ENCODE measurements at places on chromosomes 2 and 18.

GRCh38 chr2:73952499-73953446, 26.1 kb downstream of the DGUOK start:
- DNase-seq = no peak

- DNase-seq = no peak
These were observed 61.0 kb downstream of the SPP2 start for GRCh38 chr2:234111523-234111922.

DNA sequence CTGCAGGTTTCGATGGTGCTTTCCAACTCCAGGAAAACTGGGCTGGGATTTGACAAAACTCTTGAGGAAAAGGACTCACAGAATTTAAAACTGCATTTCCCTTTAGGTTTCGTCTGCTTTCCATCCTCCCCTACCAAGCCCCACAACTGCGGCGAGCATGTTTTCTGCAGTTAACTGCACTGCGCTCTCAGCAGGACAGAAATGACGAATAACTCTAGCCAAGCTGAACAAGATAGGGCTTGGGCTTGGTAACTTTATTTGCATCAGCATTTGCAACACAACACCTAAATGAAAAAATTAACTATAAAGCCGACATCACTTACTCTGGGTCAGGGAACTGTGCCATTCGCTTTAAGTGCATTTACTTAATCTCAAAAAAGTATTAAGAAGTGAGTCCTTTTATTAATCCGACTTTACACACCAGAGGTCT, 669 bp upstream of the PIKFYVE start:
- DNase-seq = no peak

- DNase-seq = no peak
These were observed 577.1 kb downstream of the ARHGAP15 start for GRCh38 chr2:143706354-143706753.

DNA sequence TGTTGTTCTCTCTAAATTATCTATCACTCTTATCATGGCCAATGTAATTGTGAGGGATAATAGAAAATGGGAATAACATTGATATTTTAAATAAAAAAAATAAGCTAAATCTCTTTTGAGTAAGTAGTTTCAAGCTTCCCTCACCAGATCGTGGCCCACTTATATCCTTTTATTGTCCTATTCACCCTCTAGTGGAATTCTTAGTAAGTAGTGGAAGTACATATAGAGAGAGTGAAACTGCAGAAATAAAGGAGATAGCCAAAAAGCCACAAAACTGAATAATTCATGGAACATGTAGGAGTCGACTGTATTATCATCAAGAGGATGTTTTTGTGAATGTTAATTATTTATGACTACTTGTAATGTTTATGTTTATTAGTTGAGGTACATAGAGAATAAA, 66.1 kb upstream of the DTNA start:
- no peak for DNase-seq

GRCh38 chr18:9827793-9828505, 57.8 kb upstream of the TXNDC2 start:
- peak; percentile 96 for DNase-seq

DNA sequence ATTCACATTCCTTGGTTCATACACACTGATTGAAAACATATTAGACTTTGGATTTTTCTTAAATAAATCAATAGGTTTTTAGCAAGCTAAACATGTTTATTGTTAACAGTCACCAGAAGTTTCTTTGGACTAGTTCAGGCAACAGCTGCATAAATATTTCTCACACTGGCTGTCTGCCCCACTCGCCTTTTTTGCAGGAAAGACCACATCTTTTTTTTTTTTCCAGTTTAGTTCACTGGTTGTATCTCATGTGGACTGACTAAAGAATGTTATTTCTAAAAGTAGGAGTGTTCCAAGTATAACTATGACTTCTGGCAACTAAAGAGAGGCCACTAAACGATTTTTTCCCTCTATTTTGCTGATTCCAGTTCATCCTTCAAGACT, 31.1 kb downstream of the SLC40A1 start:
- DNase-seq = peak; percentile 22

DNA sequence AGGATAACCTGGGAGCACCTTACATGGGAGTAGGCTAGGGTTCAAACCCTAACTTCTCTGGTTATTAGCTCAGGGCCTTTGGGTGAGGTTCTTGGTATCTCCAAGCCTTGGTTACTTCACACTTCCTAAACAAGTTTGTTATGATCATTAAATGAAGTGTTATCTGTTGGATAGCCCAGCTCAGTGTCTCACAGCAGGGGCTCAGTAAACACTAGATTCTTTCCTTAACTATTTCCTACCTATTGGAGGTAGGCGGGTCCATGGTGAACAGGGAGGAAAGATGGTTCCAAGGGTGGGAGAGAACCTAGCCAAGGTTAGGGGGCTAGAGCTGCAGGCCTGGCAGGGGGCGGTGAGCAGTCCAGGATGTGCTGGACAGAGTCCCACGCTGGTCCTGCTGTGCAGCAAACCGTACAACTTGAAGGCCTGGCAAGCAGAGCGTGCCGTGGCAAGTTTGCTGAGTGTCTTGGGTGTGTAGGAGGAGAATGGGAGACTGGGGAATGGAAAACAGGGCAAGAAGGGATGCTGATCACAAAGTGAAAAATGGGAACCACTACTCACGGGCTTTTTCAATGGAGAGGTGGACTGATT, 259.1 kb downstream of the PRKCE start:
- no peak for DNase-seq

DNA sequence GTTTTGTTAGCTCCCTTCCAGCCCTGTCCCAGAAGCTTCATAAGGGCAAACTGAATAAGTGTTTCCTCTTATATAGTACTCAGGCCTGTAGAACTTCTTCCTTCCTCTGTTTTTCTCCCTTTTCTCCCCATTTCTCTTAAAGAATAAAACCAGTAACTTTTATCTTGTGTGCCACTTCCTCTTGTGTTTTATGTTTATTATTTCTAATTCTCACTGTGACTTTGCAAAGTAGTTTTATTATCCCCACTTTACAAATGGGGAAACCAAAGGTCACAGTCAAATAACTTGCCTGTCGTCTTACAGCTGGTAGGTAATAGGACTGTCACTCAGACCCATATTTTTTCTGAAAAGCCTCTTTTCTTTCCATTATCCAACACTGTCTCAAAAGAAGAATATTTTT, 42.4 kb downstream of the RBBP8 start:
- no peak for DNase-seq

- DNase-seq = no peak
These were observed 908.1 kb upstream of the FANCL start for GRCh38 chr2:59149271-59149670.

- DNase-seq = peak; percentile 22
These were observed 113.6 kb upstream of the TTC39C start for GRCh38 chr18:23900994-23901393.

- DNase-seq = peak; percentile 66
These were observed 46.6 kb downstream of the SMAD2 start for GRCh38 chr18:47883771-47884413.

GRCh38 chr18:137327-137726, 21.0 kb upstream of the USP14 start:
- DNase-seq = no peak

DNA sequence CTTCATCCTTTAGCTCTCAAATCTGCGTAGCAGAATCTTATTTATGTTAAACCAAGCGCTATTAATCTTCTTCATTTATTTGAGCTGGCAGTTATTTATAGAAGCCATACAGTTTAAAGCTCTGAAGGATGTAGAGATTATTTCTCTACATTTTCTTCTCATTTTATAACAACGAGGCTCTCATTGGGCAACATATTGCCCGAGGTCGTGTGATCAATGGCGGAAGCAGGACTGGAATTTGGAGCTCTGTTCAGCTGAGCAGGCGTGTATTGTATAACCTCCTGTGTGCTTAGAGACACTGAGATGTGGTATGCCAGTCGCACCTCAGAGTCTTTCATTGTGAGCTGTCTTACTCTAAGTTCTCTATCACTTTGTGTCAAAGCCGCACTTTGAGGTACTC, 17.5 kb upstream of the DRC1 start:
- DNase-seq = no peak

- DNase-seq = no peak
These were observed 8.9 kb upstream of the FAP start for GRCh38 chr2:162252153-162252552.

DNA sequence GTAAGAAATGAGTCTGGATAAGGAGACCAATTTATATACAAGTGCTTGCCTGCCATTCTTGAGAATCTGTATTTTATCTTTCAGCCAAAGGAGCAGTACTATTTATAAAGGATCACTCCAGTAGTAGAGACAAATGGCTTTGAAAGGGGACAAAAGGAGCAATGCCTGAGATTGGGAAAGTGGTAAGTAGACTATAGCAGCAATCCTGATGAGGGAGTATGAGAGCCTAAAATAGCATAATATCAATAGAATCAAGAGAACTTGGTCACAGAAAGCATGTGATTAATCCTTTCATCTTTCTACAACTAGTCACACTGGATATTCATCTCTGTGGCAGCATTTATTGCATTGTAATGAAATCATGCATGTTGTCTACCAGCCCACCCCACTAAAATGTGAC, 20.2 kb downstream of the NRXN1 start:
- DNase-seq = no peak

- DNase-seq = no peak
These were observed 756.4 kb upstream of the CDH7 start for GRCh38 chr18:64994370-64994769.

- no peak for DNase-seq
These were observed 48.8 kb downstream of the MCFD2 start for GRCh38 chr2:46866770-46867246.

DNA sequence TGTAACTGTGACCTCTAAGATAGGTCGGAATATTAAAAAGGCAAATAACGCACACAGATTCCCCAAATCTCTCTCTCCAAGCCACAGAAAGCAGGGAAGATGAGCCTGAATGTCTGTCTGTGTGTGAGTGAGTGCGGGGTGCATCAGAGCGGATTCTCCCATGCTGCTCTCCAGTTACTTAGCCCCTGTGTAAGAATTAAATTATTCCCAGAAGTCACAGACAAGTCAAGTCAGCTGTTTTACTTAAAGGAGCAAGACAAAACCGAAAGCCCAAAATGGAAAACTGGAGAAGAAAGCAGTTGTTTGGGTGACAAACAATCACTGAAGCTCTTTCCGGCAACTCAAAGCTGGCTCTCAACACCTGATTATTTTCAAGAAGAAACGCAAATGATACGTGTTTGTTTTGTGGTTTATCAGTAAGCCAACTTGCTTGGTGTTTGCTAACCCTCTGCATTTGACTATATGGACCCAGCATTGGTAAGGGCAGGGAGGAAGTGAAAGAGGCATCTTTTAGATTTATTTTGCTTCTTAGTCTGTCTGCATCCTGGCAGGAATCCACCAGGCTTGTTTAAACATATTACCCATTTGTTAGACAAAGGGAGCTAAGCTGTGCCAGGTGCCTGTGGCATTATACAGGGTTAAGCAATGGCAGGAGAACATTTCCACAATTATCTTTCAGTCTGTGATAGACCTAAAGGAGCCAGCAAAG, 121.5 kb upstream of the CREB1 start:
- DNase-seq = no peak

DNA sequence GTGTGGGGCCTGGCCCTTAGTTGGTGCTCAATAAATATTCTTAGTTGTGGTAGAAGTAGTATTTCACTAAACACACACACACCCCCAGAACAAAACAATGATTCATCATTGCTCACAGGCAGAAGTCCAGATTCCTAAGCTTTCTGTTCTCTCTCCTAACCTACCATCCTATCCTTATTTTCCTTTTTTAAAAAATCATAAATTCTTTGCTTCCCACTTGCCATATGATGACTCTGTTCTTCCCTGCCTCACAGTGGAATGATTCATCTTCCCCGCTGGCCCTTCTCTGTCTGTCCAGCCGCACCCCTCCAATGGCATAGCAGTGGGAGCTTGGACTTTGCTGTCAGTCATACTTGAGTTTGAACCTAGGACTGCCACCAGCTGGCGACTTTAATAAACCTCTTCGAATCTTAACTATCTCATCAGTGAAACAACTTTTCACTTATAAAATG, 5.2 kb downstream of the EML6 start:
- DNase-seq = peak; percentile 47

- DNase-seq = no peak
These were observed 21.9 kb downstream of the FAM124B start for GRCh38 chr2:224379986-224380385.

- DNase-seq = no peak
These were observed 262.6 kb upstream of the SYT4 start for GRCh38 chr18:43539862-43540261.
